ENCODE measurements at places on chromosomes 11 and 22. TPM values are rescaled to one million over a fixed set of nuclear protein-coding genes. Genes with fewer than 3 reads are reported as not detected.

DNA sequence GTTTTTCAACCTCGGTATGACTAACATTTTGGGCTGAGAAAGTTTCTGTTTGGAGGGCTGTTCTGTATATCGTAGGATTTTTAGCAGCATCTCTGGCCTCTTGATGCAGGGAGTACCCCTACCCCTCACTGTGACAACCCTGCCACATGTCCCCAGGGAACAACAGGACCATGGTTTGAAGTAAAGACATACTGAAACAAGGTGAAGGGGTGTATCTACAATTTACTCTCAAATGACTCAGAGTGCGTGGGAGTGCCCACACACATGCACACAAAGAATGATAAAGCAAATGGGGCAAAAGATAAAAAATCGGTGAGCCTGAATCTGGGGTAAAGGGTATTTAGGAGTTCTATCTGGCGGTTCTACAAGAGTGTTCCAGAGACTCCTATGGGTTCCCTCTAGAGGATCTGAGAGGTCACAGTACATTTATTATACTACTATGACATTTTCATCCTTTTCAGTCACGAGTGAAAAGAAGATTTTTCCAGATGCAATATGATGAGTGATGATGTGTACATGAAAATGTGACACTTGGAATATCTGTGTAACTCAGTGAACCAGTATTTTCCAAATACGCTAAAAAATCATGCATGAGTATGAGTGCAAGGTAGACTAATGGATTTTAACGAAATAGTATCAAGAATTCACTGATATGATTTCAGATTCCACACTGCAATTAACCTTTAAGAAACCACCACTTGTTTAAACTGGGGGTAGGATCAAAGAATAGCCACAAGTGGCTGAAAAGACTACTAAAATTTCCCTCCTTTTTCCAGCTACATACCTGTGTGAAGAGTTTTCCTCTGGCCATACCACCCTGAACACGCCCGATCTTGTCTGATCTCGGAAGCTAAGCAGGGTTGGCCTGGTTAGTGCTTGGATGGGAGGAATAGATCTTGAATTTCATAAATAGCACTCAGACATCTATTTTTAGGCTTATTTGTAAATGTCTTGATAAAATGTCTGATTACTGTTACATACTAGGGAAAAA, 56.3 kb upstream of the YPEL1 start:
- no peak for DNase-seq

- DNase-seq: no peak
These were observed 27.2 kb downstream of the CSF2RB start for GRCh38 chr22:36940676-36941075.

Gene C11orf97
- total RNA-seq: not detected

DNA sequence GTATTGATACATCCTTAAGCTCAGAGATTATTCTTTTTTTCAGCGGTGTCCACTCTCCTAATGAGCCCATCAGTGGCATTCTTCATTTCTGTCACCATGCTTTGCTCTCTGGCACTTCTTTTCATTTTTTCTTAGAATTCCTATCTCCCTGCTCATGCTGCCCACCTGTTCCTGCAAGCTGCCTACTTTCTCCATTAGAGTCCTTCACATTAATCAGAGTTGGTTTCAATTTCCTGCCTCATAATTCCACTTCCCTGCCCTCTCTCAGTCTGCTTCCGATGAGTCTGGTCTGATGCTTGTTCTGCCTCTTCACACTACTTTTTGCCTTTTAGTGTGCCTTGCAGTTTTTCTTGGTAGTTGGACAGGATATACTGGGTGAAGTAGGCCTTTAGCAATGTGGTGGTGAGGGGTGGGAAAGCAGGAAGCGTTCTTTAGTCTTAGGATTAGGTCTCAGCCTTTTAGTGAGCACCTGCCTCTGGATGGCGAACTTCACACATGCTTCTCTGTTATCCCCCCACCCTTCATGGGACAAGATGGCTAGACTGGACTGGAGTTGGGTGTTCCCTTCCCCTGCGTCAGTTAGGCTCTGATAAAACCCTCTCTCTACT, 53.6 kb downstream of the CECR2 start:
- no peak for DNase-seq

- no peak for DNase-seq
These were observed 27.0 kb downstream of the TESMIN start for GRCh38 chr11:68724293-68724692.

DNA sequence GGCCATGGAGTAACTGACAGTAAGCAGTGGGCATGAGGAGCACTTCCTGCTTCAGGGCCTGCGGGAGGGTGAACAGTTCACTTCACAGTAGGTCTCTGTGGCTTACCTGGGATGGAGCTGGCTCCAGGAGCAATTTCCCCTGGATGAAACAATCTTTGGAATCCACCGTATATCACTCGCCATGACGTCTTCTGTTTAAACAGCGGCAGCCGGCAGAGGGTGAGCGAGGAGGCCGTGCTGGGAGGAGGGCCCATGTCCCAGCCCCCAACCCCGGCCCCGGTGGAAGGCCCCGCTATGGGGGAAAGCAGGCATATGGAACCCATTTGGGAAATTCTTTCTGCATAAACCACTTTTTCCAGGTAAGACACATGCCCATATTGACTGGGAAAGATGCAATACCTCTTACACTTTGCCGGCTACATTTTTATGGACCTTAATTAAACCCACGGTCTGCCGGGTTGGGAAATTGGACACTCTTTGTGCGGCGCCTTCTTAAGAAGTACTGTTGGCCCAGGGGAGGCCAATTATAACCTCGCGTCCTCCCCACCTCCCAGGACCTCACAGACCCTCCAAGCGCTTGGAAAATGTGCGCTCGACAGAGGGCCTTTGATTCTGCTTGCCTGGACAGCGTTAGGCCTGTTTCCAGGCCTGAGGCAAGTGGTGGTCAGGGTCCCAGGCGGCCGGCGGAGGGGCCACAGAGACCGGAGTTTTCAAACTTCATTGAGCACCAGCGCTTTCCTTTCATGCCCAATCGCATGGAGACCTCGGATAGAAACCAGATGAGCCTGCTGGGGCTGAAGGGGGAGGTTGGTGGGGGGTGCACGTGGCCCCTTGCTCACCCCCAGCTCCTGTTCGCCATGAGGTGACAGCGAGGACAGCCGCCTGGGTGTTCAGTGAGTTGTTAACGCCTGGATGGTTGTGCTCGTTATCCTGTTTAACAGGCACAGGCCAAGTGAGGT, 40.4 kb downstream of the SMIM38 start:
- DNase-seq: no peak

GRCh38 chr11:70519117-70519516, 120.8 kb downstream of the CTTN start:
- DNase-seq: no peak

GRCh38 chr11:102920118-102920684, 35.3 kb downstream of the MMP13 start:
- DNase-seq: no peak

DNA sequence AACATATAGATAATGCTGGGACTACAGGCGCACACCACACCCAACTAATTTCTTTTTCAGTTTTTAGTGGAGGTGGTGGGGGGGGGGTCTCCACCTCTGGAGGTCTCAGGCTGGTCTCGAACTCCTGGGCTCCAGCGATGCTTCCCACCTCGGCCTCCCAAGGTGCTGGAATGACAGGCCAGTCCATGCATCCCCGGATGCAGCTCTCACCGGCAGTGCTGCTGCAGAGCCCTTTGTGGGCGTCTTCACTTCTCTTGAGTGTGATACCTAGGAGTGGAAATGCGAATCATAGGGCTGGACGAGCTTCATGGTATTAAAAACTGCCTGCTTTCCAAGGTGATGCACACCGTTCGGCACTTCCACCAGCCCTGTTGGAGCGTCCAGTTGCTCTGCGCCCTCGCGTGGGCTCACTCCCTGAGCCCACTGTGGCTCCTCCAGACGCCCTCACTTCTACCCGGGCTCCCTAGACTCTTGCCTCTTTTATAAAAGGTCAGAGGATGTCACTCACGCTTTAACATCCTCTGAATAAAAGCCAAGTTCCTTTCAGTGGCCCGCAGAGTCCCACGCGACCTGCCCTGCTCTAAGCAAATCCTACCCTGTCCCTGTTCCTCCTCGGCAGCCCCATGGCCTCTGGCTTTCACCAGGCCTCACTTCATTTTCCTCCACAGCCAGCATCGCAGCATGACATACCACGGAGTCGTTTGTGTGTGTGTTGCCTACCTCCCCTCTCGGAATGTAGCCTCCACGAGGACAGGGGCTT, 837 bp upstream of the BID start:
- no peak for DNase-seq

DNA sequence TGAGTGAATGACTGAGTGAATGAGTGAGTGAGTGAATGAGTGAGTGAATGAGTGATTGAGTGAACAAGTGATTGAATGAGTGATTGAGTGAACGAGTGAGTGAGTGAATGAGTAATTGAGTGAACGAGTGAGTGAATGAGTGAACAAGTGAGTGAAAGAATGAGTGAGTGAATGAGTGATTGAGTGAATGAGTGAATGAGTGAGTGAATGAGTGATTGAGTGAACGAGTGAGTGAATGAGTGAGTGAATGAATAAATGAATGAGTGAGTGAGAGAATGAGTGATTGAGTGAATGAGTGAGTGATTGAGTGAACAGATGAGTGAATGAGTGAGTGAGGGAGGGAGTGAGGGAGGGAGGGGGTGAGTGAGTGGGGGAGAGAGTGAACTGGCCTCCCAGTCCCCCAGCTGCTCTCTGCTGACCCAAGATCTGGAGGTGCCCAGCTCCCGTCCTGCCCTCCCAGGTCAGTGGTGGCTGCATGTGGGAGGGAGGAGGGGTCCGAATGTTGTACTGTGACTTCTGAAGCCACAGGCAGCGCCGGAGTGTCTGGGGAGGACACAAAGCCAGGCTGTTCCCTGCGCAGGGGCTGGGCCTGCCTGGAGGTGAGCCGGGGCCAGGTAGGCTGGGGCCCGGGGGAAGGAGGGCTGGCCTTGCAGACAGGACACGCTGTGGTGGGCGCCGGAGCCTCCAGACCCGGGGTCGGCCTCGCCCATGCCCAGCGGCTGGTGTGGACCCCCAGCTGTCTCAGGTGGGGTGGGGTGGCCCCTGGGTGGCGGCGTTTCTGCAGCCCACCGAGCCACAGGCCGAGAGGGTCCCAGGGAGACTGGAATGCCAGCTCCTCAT, 17.8 kb upstream of the PIM3 start:
- DNase-seq: no peak

- DNase-seq: no peak
These were observed 12.8 kb downstream of the TNRC6B start for GRCh38 chr22:40190501-40190900.

- no peak for DNase-seq
These were observed 1.6 kb downstream of the MCAM start for GRCh38 chr11:119315131-119316015.

Gene MICAL2
- 361 TPM for total RNA-seq

Gene POU2F3
- total RNA-seq: 2.0 TPM

Gene COA4
- 72.5 TPM for total RNA-seq

GRCh38 chr11:56251954-56252353, at the start of gene OR5T3:
TSS of gene OR5T3 (plus strand) at chr11:56252254. CDS start at chr11:56252254, 0 bp downstream.
- no peak for DNase-seq

DNA sequence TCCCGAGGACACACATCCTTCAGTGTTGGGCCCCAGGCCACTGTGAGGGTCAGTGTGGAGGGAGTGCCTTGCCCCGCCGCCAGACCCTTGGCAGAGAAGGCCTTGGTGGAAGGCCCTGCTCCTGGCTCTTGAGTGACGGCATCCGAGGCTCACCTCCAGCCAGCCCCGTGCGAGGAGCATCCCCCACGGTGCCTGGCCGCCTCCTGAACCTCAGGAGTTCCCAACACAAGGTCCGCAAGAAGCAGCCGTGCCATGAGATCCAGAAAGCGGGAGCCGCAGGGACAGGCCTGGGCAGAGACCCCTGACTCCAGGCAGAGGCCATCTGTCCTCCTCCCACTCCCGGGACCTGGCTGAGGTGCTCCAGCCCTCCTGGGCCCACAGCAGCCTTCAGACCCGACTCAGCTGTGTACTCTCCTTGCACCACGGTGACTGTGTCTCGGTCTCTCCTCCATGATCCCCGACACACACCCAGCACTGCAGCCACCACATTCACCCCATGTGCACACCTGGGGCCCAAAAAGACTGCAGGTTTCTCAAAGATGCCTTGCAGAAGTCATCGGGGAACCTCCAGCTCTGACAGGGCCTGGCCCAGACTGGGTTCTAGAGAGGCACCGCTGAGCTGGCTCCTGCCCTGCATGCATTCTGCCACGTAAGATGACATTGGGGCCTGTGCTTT, 870.2 kb downstream of the BRD1 start:
- no peak for DNase-seq

Gene CBLIF
- not detected for total RNA-seq

Gene SLC17A6
- not detected for total RNA-seq

DNA sequence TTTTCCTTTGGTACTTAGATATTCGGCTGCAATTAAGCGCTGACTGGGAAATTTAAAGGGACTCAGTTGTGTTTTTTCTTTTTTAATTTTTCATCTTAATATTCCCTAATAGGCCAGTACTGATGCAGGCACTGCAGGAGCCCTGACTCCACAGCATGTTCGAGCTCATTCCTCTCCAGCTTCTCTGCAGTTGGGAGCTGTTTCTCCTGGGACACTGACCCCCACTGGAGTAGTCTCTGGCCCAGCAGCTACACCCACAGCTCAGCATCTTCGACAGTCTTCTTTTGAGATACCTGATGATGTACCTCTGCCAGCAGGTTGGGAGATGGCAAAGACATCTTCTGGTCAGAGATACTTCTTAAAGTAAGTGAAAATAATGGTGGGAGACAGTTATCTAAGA, 3.8 kb downstream of the YAP1 start:
- DNase-seq: no peak

DNA sequence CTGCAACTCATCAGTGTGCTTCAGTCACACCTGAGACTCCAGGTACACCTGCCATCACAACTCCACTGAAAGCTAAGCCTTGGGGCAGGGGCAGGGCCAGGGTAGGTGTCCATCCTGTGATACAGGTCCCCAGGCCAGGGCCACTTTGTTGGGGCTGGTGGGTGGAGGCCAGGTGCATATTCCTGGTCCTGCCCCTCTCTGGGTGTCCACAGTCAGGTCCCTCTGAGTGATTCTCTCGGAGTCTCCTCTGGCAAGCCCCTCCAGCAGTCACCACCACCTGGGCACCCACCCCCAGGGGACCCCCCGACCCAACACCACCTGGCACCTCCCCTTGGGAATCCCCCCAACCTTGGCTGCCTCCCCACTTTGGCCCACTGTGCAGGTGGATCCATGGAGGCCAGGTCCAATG, 9.5 kb upstream of the ACR start:
- no peak for DNase-seq

DNA sequence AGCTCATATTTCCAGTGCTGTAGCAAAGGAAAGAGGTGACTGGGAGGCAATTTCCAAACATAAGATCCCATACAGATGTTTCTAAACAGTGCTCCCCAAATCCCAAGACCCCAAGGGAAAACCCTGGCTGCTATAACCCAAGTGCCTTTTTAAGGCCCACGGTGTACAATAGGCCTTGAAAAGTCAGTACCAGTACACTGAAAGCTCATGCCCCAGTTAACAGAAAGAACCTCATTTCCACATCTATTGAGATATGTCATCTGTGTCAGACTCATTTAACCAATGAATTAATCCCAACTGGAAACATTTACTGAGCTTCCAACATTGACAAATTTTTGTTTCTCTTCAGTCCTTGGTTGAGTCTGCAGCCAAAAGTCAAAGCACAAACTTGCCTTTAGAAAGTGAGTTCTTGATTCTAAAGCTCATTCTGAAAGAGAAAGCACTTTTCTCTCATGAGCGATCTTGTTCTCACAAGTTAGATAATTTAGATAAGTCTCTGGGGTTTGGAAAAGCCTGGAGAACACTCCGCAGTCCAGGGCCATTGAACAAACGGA, 239.8 kb upstream of the ARHGAP20 start:
- no peak for DNase-seq

Gene GAB4
- total RNA-seq: not detected

Gene P2RX6
- 0.73 TPM for total RNA-seq

GRCh38 chr11:7600205-7600775, 73.0 kb downstream of the CYB5R2 start:
- no peak for DNase-seq

- no peak for DNase-seq
These were observed 79.9 kb upstream of the RAB1B start for GRCh38 chr11:66188580-66188979.
